ENCODE measurements at places on chromosomes 16 and 17.

DNA sequence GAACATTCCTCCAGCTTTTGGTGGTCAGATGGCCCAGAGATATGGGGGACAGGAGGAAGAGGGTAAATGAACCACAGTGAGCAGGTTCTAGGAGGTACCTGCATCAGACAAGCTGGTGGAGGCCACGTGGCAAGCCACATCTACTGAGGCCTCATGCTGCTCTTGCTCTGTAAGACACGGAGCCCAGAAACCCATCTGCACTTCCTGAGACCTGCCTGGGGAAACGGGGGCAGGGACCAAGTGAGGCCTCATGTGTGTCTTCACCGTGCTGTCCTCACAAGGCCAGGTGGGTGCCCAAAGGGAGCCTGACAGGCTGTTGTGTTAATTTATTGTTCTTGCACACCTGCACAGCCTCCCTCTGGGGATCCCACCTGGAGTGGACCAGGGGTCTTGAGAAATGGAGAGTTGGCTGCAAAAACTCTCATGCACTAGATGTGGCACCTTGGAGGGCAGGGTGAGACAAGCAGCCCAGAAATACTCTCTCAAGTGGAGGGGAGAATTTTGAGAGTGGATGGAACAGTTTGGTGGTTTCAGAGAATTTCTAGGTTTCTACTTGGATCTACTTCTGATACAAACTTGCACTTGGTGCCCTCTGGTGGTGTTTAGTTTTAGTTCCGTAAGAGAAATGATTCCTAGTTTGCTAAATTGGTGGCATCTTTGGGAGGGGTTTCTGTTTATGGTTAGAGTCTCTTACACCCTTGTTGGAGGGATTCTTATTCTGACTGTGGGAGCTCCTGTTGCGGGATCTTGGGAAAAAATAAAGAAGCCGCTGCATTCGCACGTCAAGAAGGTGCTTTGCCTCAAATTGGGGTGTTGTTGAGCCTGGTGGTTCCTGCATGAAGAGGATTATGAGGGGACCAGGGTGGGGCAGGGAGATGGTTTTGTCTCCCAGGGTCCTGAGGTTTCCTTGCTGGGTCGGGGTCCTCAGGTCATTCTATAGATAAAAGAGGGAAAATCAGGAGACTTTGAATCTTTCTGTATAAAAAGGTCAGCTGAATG lies 47.5 kb downstream of the SLC6A2 start:
- no peak for DNase-seq

GRCh38 chr16:69906838-69907401 lies 44.2 kb upstream of the CLEC18A start:
- DNase-seq, result no peak

DNA sequence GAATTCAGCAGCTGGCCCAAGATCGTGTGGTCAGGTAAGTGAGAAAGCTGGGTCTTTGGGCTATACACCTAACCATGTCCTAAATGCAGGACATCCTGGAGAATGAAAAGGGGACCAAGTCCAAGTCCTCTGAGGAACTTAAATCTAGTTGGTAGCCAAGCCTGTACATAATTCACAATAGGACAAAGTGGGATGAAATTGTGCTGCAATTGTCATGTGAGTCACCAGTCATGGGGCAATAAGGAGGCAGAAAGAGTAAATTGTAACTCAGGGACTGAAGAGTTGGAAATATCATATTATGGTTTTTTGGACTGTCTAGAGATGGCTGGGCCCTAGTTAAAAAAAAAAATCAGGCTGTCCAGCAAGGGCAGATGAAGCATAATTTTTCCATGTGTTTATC lies 202.6 kb downstream of the CYLD start:
- DNase-seq, result no peak

GRCh38 chr16:56212144-56212543 lies 20.9 kb downstream of the GNAO1 start:
- no peak for DNase-seq

- no peak for DNase-seq
These were observed 3.2 kb downstream of the ACSF3 start for GRCh38 chr16:89096768-89097391.

DNA sequence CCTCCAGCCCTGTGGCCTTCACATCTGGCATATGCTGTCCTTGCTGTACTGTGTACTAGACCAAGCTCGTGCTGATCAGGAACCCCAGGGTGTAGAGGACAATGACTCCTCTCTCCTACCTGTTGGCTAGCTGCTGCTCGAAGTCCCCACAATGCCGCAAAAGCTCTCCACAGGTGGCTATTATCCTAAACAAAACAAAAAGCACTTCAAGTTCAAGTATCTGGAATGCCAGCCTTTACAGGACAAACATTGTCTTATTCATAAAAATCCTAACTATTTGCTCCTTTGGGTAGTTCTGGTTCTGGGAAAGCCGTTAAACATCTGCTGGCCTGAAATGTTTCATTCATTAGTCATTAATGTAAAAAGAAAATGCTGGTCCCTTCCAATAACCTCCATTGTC lies 42.8 kb downstream of the COG7 start:
- no peak for DNase-seq

- no peak for DNase-seq
These were observed 64.7 kb downstream of the SOX9 start for GRCh38 chr17:72185564-72185963.

DNA sequence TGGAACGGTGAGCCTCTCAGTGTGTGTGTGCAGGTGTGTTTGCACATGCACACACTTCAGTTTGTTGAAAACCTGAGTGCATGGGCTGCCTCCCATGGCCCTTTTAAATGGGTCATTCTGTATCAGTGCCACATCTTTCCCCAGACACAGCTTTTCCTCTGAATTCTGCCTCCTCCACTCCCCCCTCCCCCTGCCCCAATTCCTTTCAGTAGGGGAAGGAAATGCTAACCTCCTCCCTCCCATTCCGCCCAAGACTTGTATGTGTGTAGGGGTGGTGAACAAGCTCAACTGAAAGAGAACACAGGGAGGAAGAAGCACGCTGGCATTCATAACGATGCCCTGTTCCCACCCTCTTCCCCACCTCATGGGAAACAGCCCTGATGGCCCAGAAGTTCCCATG lies 34.3 kb downstream of the C17orf75 start:
- no peak for DNase-seq

GRCh38 chr17:64507413-64507782 lies 621 bp downstream of the CEP95 start:
- DNase-seq, result no peak

GRCh38 chr16:53848277-53848942 lies 144.5 kb downstream of the FTO start:
- no peak for DNase-seq

DNA sequence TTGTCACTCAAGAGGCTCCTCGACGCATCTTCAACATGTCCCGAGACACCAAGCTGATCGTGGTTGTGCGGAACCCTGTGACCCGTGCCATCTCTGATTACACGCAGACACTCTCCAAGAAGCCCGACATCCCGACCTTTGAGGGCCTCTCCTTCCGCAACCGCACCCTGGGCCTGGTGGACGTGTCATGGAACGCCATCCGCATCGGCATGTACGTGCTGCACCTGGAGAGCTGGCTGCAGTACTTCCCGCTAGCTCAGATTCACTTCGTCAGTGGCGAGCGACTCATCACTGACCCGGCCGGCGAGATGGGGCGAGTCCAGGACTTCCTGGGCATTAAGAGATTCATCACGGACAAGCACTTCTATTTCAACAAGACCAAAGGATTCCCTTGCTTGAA lies 101.0 kb downstream of the HS3ST2 start:
- DNase-seq, result no peak

DNA sequence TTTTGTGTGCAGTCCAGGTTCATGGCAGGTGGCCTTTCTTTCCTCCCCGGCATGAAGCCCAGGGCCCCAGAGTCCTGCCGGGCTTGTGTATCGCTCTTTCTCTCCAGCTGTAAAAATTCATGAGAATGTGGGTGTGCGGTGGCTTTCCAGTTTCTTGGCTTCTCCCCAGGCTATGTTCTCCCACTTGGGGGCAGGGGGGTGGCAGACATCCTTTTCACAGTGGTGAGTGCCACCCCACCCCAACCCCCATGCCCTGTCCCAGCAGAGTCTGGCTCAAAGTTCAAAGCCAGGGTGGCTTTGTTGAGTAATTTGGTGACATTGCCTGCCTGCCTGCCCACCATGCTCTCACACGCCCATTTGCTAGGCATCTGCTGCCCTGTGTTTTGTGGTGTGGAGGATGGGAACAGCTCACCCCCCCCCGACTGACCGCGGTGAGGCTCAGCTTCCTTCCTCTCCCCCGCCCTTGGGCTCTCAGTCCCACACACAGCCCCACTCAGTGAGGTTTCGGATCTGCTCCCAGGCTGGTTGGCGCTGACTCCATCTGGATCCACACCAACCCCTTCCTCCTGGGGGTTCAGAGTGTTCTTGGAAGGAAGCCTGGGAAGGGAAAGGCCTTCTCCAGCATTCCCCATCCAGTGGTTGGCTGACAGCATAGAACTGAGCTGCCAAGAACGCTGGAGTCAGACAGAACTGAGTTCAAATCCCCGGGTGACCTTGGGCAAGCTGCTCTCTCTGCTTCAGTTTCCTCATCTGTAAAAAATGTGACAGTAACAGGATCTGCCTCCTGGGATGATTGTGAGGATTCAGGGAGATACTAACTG lies 36.0 kb downstream of the CHD9 start:
- DNase-seq, result no peak

GRCh38 chr16:10684511-10685151 lies 10.1 kb downstream of the TEKT5 start:
- DNase-seq, result no peak

GRCh38 chr17:62933501-62934385 lies 32.3 kb upstream of the TANC2 start:
- no peak for DNase-seq

DNA sequence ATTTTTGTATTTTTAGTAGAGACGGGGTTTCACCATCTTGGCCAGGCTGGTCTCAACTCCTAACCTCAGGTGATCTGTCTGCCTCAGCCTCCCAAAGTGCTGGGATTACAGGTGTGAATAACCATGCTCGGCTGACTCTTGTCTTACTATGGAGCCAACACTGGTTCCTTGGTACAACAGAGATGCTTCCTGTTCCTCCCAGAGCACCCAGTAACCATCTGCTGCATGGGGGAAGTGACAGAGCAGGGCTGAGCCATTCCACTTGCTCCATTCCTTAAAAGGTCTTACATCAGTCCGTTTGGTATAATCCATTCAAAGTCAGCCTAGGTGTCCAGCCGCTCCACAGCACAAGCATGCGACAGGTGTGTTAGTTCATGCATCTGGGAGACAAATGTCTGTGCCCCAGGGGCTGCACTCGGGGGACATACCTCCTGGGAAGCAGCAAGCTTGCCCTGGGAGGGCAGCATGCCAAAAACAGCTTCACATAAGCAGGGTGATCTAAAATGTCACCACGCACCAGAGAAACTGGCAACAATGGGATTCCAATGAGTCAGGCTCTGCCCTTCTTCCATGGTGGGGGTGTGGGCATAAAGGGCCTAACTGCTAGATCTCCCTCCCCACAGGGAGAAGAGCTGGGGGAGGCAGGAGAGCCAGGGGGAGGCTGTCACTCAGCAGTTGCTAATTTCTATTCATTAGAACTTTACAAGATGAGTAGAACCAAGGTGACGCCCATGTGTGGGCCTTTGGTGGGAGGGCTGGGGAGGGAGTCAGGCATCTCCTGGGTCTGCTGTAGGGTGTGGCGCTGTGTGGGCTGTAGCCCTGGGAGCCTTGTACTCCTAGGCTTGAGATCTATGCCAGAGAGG lies 35.5 kb downstream of the PIPOX start:
- DNase-seq, result no peak

- DNase-seq, result no peak
These were observed 2.4 kb upstream of the MED13 start for GRCh38 chr17:62067165-62068145.

- no peak for DNase-seq
These were observed 92.5 kb upstream of the HAS3 start for GRCh38 chr16:69012906-69013305.

GRCh38 chr16:12235110-12235509 lies 258.6 kb downstream of the SNX29 start:
- DNase-seq, result no peak

DNA sequence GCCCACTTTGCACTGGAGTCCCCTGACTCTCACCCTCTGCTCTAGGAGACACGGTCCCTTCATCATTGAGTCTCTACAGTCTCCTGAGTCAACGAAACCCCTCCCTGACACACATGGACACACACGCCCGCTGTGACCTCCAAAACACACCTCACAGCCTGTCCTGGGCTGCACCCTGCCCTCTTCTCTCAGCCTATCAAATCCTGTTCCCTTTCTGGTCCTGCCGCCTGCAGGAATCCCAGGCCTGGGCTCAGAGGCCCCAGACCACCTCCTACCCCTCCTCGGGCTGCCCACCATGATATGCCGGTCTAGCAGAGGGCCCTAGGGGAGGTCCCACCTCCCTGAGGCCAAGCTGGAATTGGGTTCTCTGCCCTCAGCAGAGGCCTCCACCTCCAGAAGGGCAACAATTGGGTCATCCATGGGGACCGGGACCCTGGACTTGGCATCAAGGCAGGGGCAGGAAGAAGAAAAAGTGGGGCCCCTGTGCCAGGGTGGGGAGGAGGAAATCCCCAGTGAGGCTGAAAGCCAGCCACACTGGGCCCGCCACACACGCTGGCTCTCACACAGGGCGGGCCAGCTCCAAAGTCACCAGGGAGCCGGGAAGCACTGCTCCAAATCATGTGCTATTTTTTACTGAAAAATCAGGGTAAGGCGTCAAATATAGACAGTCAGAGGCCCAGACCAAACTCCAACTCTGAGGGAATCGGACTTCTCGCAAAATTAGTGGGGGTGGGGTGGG lies 3.4 kb downstream of the PPP1R9B start:
- no peak for DNase-seq

DNA sequence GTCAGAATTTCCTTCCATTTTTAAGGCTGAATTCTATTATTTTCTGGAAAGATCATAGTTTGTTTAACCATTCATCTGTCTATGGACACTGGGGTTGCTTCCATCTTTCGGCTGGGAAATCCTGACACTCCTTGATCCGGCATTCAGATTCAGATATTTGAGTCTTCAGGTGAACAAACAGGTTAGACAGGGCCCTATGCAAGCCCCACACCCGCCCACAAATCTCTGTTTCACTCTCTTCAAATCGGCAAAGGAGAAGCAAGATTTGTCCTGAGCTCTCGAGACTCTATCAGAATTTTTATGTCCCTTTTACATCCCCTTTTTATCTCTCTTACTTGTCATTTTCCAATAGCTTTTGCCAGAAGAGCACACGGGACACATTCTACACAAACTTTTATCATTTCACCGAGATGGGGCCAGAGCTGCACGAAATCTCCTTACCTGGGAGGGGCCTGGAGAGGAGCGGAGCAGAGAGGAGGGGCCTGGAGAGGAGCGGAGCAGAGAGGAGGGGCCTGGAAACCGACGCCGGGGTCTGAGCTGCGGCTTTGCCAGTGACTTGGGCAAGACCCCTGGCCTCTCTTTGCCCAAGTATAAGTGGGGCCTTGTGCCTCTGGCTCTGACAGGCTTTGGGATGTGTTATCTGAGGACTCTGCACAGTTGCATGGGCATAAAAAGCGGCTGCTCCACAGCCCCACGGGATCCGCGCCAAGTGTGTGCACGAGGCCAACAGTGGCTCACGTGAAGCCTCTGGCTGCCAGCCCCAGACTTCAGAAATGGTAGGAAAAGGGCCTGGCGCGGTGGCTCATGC lies 54.3 kb upstream of the RBFOX3 start:
- DNase-seq, result no peak

Measured in activated CD4-positive, CD25-positive, alpha-beta regulatory T cell treated with anti-CD3 and anti-CD28 coated beads, Interleukin-2, amount 50 U/mL, for 72 hours (primary cell).